ENCODE measurements at places on chromosomes 13 and 19. TPM values are rescaled to one million over a fixed set of nuclear protein-coding genes. Genes with fewer than 3 reads are reported as not detected.

- H3K27ac ChIP-seq: no peak within 1 kb of the TSS
- no peaks in the 10 kb centered on the region for H3K27me3 ChIP-seq
- H3K36me3 ChIP-seq: no peaks in the 10 kb centered on the region
- H3K4me1 ChIP-seq: no peaks in the 10 kb centered on the region
- no peak within 1 kb of the TSS for H3K4me3 ChIP-seq
Observed at GRCh38 chr13:46181840-46182490, at the start of gene LCP1. LCP1 (minus strand) TSS chr13:46182177; CDS start chr13:46159662, 22,515 bp downstream.

GRCh38 chr19:42255766-42256745, 1.1 kb upstream of the ERF start:
- no peaks in the 10 kb centered on the region for H3K27me3 ChIP-seq
- DNase-seq: peak; percentile 38
- H3K4me1 ChIP-seq: peaks cover 24% of the 10 kb centered on the region

DNA sequence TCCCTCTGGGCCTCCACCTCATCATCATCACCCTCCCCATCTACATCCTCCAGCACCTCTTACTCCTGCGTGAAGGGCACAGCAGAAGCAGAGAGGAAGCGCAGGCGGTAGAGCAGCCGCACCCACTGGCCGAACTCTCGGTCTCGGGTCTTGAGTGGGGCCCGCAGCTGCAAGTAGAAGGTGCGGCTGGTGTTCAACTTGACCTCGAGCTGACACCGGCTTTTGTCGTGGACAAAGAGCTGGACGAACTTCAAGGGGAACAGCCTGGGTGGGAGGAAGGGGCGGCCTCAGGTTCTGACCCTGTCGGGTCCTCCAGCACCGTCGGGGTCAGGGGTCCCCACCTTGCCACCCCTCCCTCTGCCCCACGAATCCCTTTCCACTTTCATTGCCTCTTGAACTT, 8.7 kb upstream of the EMC10 start:
- no peak overlapping the region for H3K4me3 ChIP-seq
- no peaks in the 10 kb centered on the region for H3K4me1 ChIP-seq
- no peak for DNase-seq
- no peak overlapping the region for H3K27ac ChIP-seq

DNA sequence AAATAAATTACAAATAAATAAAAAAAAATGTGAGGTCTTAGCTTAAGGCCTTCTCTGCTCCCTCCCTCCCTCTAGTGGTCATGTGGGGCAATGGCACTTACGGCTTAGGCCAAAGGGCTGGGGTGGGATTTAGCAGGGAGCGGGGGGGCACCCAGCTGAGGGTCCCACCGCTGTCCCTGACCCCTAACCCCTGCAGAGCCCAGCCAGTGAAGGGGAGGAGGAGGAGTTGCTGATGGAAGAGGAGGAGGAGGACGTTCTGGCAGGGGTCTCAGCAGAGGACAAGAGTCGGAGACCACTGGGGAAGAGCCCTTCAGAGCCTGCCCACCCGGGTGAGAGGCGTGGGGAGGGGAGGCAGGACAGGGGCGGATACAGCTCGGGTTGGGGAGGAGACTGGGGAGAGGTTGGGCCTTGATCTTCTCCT, 9.3 kb downstream of the MPND start:
- no peak overlapping the region for H3K4me3 ChIP-seq
- DNase-seq: peak; percentile 51
- H3K4me1 ChIP-seq: no peaks in the 10 kb centered on the region
- H3K36me3 ChIP-seq: no peaks in the 10 kb centered on the region
- no peak overlapping the region for H3K27ac ChIP-seq

DNA sequence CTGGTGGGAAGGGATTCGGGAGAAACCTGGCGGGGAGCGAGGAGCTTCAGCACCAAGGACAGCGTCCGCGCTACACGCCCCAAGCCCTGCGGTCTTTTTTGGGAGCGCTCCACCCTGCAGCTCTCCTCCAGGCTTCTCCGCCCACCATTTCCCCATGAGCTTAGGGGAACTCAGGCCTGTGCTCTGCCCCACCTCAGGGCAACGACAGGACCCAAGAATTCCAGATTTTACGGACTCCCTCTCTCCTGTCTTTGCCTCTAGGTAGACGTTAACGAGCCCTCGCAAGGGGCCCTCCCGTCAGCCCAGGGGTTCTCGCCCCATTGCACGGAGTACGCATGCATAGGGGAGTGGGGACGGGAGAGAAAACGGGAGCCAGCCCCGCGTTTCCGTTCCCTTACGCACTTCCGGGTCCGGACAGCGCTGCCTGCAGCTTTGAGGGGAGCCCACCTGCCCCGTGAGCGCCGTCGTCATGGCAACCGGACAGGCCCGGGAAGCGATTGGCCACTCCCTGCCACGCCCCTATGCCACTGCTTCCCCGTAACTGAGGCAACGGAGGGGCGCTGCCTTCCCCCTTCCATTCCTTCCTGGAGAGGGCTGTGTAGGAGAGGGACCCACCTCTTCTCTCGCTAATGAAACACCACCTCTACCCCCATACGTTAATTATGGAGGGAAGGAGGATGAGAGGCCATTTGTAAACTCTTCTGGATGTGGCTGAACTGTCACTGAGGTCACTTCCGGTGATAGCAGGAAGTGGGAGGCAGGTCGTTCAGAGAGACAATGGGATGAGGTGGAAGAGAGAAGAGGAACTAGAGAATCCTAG, 20.8 kb downstream of the NOVA2 start:
- no peaks in the 10 kb centered on the region for H3K36me3 ChIP-seq
- no peaks in the 10 kb centered on the region for H3K27me3 ChIP-seq
- no peak overlapping the region for H3K27ac ChIP-seq
- peak; percentile 58 for DNase-seq
- H3K4me3 ChIP-seq: no peak overlapping the region

- H3K27me3 ChIP-seq: no peaks in the 10 kb centered on the region
- no peaks in the 10 kb centered on the region for H3K4me1 ChIP-seq
- H3K4me3 ChIP-seq: no peak overlapping the region
- DNase-seq: no peak
- H3K36me3 ChIP-seq: no peaks in the 10 kb centered on the region
Observed at GRCh38 chr13:53545340-53545941, 516.8 kb downstream of the OLFM4 start.

DNA sequence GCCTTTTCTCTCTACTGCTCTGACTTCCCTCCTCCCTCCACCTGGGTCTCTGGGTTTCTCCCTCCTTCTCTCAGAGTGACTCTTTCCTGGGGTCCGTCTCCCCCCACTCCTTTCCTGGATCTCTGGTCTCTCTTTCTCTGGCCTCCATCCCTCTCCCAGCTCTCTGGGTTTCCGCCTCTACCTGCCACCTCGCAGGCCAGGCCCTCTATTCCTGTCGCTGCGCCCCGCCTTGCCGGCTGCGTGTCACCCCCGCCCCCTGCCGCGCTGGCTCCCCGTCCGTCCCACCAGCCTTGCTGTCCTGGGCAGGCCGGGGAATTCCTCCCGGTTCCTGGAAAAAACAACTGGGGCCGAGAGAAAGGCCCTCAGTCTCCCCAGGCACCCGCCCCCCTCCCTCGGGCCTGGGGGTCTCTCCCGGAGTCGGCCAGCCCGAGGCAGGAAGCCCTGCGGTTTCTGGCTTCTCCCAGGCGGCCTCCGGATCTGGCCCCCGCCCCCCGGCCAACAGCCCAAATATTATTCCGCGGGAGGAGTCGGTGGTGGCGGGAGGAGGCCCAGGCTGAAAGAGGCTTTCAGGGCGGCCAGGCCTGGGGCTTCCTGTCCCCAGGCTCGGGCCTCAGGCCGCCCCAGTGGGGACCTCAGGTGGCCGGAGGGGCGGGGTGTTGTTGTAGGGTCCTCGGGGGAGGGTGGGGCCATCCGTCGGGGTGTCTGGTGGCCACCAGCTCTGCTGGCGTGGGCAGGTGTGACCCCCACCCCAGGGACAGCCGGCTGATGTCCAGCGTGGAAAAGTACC, 9.3 kb downstream of the IRF2BP1 start:
- no peak overlapping the region for H3K4me3 ChIP-seq
- no peaks in the 10 kb centered on the region for H3K36me3 ChIP-seq
- peak overlapping the region; percentile 96 for H3K27ac ChIP-seq
- H3K4me1 ChIP-seq: peaks cover 100% of the 10 kb centered on the region
- peak; percentile 85 for DNase-seq

GRCh38 chr19:9149997-9150396, 9.8 kb downstream of the ZNF317 start:
- H3K27ac ChIP-seq: no peak overlapping the region
- no peaks in the 10 kb centered on the region for H3K27me3 ChIP-seq
- H3K4me3 ChIP-seq: no peak overlapping the region
- peaks cover 5% of the 10 kb centered on the region for H3K36me3 ChIP-seq
- no peaks in the 10 kb centered on the region for H3K4me1 ChIP-seq

DNA sequence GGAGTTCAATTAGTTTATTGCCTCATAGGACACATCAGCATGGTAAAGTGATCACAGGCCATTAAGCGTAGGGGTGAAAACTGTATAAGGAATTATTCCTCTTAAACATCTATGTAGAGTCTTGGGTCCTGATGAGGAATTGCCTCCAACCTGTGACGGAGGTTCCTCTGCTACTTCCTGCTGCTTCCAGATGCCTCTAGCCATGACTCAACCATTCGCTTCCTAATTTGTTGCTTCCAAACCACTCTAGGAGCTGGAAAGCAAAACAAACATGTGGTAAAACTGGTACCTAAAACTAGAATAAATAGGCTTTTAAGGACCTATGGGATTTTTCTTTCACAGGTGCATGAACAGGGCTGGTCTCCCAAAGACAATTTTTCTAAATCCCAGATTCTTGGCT, 253.8 kb downstream of the KLF12 start:
- H3K4me3 ChIP-seq: no peak overlapping the region
- H3K36me3 ChIP-seq: no peaks in the 10 kb centered on the region
- H3K27ac ChIP-seq: no peak overlapping the region

GRCh38 chr19:45884682-45885555, 1.0 kb downstream of the IRF2BP1 start:
- H3K4me3 ChIP-seq: peak overlapping the region; percentile 49
- H3K27ac ChIP-seq: peak overlapping the region; percentile 94
- H3K36me3 ChIP-seq: no peaks in the 10 kb centered on the region
- H3K4me1 ChIP-seq: peaks cover 59% of the 10 kb centered on the region
- DNase-seq: no peak
- H3K27me3 ChIP-seq: no peaks in the 10 kb centered on the region

GRCh38 chr13:112341446-112341845, 34.7 kb upstream of the SPACA7 start:
- no peak overlapping the region for H3K4me3 ChIP-seq
- no peak for DNase-seq
- H3K4me1 ChIP-seq: no peaks in the 10 kb centered on the region
- no peak overlapping the region for H3K27ac ChIP-seq

DNA sequence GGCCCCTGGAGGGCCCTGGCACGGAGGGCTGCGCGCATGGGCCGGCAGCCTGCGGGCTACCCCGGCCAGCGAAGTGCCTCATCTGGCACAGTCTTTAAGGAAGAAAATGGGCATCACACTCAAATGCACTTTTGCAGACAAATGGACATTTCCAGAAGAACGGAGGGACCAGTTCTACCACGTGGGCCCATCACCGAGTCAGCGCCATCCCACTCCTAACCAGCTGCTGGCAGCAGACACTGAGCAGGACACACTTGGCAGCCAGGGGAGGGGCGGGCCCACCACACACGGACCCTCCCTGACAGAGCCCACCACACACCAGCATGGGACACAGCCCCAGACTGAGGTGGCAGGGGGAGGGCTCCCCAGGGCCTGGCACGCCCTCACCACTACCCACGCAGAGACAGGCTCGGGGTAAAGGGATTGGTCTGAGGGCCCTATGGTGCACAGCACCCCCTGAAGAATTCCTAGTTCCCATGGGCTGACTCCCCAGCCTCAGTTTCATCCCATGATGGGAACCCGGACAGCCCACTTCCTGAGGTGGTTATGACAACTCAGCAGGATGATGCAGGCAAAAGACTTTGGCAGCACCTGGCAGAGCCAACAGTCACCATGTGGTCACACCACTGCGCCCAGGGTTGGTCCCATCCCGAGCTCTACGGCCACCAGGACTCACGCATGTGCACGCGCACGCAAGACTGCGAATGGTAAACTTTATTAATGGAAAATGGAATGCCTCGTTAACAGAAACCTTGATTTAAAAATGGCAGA, 18.7 kb upstream of the TINCR start:
- DNase-seq: no peak
- H3K4me3 ChIP-seq: no peak overlapping the region
- peaks cover 10% of the 10 kb centered on the region for H3K4me1 ChIP-seq

GRCh38 chr19:15469513-15470297, 5.4 kb upstream of the RASAL3 start:
- peaks cover 8% of the 10 kb centered on the region for H3K4me1 ChIP-seq
- no peak overlapping the region for H3K4me3 ChIP-seq
- peaks cover 19% of the 10 kb centered on the region for H3K27me3 ChIP-seq
- H3K36me3 ChIP-seq: no peaks in the 10 kb centered on the region
- H3K27ac ChIP-seq: no peak overlapping the region

DNA sequence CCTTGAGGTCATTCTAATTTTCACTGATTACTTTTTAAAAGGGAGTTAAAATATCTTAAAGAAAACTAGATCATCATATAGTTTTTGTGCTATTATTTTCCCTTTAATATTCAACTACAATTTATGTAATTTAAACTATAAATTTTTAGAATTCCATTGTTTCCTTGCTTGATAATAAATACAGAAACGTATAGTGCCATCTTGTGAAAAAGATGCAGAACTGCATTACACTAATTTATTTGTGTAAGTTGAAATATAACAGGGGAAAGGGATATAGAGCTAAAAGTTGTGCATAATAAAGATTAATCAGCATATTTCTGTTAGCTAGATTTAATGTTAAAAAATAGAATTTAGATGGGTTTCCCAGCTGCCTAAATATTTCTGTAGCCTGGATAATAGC, 61.5 kb upstream of the TDRD3 start:
- no peak overlapping the region for H3K27ac ChIP-seq
- DNase-seq: no peak
- no peak overlapping the region for H3K4me3 ChIP-seq
- no peaks in the 10 kb centered on the region for H3K36me3 ChIP-seq

DNA sequence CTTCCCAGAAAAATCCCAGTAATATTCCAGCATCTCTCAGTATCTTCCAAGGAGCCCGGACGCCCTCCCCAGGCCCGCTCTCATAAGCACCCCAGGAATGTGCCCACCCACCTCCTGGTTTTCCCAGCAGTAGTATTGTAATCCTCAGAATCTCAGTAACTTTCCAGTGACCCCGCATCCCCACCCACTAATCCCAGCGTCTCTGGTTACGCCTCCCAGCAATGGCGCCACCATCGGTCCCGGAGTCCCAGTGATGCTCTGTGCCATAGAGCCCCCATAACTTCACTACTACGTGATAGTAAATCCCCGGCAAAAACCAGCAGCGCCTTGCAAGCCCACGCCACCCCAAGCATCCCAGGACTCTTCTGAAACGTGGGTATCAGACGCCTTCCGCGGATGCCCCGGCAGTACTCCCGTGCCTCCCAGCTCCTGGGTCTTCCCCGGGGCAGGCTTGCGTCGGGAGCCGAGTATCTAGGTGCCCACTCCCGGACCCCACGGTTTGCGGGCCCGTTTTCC, 928 bp upstream of the PNPLA6 start:
- peak; percentile 45 for DNase-seq
- peak overlapping the region; percentile 90 for H3K27ac ChIP-seq
- H3K4me3 ChIP-seq: peak overlapping the region; percentile 55
- no peaks in the 10 kb centered on the region for H3K27me3 ChIP-seq

GRCh38 chr19:55592391-55593090, 6.8 kb downstream of the FIZ1 start:
- H3K36me3 ChIP-seq: no peaks in the 10 kb centered on the region
- DNase-seq: no peak
- H3K27me3 ChIP-seq: no peaks in the 10 kb centered on the region
- H3K4me1 ChIP-seq: no peaks in the 10 kb centered on the region
- H3K27ac ChIP-seq: no peak overlapping the region
- no peak overlapping the region for H3K4me3 ChIP-seq

The RFX1 gene
- total RNA-seq: 7.6 TPM

The ZNF723 gene
- total RNA-seq: not detected

The CLIP3 gene
- 4.9 TPM for total RNA-seq

The NAA16 gene
- total RNA-seq: 50.6 TPM

The PALM gene
- 14.8 TPM for total RNA-seq

The ZNF85 gene
- total RNA-seq: 9.2 TPM

The CLEC11A gene
- total RNA-seq: 5.2 TPM

Data from body of pancreas (tissue), 4 donors.